Activated T-cell treated with anti-CD3 and anti-CD28 coated beads for 4 hours (primary cell): ENCODE measurements at places on chromosomes 13 and 19.

GRCh38 chr13:100565286-100565685, 23.3 kb downstream of the GGACT start:
- DNase-seq, result no peak

- DNase-seq, result no peak
These were observed 64.7 kb downstream of the CCDC70 start for GRCh38 chr13:51926528-51926885.

GRCh38 chr13:99129951-99130350, 70.7 kb upstream of the UBAC2 start:
- no peak for DNase-seq

DNA sequence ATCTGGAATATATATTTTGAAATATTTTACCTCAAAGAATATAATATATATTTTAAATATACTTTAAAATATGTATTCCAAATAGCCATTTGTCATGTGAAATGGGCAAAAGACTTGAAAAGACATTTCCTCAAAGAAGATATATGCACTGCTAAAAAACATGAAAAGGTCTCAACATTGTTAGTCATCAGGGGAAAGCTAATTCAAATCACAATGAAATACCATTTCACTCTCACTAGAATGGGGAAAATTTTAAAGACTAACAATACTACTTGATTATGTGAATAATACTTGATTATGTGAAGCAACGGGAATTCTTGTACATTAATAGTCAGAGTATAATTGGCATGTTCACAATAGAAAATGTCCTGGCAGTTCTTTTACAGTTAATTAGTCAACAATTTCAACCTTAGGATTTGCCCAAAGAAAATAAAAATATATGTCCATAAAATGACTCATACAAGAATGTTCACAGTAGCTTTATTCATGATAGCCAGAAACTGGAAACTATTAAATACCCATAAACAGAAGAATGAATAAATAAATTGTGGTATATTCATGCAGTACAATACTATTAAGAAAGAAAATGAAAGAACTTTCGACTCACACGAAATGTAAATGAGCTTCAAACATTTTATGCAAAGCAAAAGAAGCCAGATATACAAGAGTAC, 6.8 kb upstream of the KBTBD6 start:
- DNase-seq, result no peak

- DNase-seq, result no peak
These were observed 1.3 kb downstream of the PTBP1 start for GRCh38 chr19:798415-799075.
